Epithelial cell of alveolus of lung (primary cell): ENCODE measurements at places on chromosomes 12 and 14. TPM values are rescaled to one million over a fixed set of nuclear protein-coding genes. Genes with fewer than 3 reads are reported as not detected.

KIAA0586 gene
- 10.5 and 21.2 TPM in 2 replicates for total RNA-seq

NFE2 gene
- not detected in 2 replicates for total RNA-seq

CD4 gene
- total RNA-seq: 11.2 and 19.2 TPM in 2 replicates

MMP17 gene
- total RNA-seq: 15.9 and 18.1 TPM in 2 replicates

PRICKLE1 gene
- 5.7 and 30.8 TPM in 2 replicates for total RNA-seq

GPR162 gene
- 2.1 and 20.3 TPM in 2 replicates for total RNA-seq
